ENCODE measurements at places on chromosomes 5 and 9.

DNA sequence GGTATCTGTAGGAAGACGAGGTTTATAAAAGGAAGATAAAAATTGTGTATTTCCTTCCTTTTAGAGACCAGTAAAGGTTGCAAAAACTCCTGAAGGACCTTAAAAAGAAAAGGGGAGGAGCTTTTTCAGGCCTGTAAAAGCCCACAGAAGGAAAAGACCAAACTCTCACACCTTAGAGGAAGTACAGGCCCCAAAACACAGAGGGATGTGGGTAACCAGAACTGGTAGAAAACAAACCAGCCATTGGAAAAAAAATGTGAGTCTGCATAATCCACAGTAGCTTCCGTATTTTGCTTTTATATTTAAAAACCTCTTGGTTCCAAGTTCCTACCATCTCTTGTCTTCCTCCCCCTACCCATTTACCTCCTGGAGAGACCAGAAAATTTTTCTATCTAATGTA is 8.5 kb downstream of the GIN1 start:
- DNase-seq: no peak

GRCh38 chr9:74078647-74079046 is 418.5 kb upstream of the RORB start:
- DNase-seq: no peak

GRCh38 chr5:64513492-64513891 is 7.7 kb downstream of the RGS7BP start:
- DNase-seq: no peak

DNA sequence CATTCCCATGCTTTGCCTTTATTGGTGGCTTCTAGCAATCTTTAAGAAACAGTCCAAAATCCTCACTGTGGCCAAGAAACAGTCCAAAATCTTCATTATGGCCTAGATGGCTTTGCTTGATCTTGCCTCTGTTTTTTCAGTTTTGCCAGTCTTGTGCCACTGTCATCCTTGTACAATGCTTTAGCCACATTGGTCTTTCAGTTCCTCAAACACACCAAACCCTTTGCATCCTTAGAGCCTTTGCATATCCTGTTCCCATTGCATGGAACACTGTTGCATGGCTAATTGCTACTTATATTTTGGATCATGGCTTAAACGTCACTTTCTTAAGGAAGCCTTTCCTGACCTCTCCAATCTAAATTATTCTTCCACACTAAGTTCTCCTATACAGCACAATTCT is 22.1 kb downstream of the MRRF start:
- no peak for DNase-seq

DNA sequence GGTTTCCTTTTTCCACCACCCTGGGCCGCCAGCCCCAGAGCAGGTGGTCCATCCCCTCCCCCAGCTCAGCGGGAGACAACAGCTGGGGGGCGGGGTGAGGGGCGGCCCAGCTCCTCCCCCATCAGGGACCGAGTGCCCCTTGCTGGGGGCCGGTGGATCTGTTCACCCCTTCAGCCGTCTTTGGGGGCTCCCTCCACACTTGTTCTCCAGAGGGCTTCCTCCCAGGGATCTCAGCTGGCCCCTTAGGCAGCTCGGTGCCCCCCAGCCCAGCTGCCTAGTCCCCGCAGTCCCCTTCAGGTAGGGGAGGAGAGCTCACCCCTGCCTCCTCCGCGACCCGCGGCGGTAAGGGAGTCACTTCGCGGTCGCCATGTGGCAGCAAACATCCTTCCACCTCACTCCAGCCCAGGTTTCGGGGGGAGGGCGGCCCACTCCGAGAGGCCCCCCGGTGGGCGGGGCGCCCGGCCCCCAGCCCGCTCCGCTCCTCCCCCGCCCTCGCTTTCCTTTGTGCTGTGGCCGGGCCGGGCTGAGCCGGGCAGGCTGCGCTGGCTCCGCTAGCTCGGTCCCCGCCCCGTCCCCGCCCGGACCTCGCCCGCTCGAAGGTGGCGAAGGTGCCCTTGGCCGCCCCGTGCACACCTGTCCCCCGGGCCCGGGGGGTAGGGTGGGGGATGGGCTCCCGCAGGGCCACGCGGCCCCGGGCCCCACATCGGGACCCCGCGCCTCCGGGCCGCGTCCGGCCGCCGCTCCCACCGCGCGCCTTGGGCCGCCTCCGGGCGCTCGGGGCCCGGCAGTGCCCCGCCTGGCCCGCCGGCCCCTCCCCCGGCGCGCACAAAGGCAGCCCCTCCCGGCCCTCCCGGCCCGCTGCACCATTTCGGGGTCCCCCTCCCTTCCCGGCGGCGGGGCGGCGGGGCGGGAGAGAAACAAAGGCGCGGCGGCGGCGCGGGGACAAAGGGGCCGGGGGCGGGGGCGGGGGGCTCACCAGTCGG is 683 bp downstream of the DBN1 start:
- DNase-seq: peak; percentile 29

DNA sequence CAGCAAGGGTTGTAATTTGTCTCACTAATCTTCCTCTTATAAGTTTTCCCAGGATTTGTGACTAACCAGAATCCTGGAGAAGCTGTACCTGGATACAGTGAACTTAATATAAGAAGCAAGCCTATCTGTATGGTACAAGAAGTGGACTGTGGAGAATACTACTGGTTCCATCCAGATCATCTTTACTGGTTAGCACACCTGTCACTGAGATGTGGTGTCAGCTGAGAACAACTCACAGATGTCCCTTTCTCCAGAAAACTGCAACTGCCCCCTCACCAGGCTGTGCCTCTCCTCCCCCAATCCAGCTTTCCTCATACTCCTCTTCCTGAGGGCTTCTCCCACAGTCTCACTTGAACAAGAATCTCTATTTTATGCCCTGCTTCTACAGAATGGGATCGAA is 4.9 kb downstream of the FBXO10 start:
- DNase-seq: no peak

DNA sequence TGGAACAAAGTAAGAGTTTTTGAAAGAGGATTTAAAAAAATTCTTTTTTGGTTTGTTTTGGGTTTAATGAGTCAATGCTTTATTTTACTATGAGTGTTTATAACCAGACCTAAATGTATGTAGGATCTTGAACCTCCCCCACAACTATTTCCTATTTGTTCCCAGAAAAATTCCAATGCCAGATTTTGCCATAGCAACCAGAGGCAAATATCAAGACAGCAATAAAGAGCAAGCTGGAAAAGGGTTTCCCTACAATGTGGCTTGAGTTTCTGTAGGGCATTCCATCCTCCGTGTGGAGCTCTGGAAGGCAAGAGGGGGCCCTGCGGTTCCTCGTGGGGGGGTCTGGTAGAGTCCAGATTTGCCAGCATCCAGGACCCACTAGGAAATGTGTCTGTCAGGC is 27.8 kb upstream of the GDNF start:
- DNase-seq: no peak

DNA sequence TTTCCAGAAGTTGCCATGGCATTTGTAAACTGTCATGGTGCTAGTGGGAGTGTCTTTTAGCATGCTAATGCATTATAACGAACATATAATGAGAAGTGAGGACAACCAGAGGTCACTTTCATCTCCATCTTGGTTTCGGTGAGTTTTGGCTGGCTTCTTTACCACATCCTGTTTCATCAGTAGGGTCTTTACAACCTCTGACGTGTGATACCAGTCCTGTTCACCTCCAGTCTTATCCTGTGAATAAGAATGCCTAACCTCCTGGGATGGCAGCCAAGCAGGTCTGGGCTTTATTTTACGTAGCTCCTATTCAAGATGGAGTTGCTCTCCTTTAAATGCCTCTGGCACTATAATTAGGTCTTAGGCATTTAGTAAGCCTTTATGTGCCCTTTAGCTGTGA is 20.4 kb upstream of the RFK start:
- no peak for DNase-seq

- DNase-seq: no peak
Observed at GRCh38 chr5:107557051-107557658, 113.6 kb downstream of the EFNA5 start.

GRCh38 chr5:154038707-154039457 is at the start of the genes FAM114A2 and MFAP3:
TSS of gene FAM114A2 (minus strand) at chr5:154038910. CDS start at chr5:154034953, 3,957 bp downstream.
TSS of gene MFAP3 (plus strand) at chr5:154038967. CDS start at chr5:154049723, 10,756 bp downstream.
- peak; percentile 82 for DNase-seq

DNA sequence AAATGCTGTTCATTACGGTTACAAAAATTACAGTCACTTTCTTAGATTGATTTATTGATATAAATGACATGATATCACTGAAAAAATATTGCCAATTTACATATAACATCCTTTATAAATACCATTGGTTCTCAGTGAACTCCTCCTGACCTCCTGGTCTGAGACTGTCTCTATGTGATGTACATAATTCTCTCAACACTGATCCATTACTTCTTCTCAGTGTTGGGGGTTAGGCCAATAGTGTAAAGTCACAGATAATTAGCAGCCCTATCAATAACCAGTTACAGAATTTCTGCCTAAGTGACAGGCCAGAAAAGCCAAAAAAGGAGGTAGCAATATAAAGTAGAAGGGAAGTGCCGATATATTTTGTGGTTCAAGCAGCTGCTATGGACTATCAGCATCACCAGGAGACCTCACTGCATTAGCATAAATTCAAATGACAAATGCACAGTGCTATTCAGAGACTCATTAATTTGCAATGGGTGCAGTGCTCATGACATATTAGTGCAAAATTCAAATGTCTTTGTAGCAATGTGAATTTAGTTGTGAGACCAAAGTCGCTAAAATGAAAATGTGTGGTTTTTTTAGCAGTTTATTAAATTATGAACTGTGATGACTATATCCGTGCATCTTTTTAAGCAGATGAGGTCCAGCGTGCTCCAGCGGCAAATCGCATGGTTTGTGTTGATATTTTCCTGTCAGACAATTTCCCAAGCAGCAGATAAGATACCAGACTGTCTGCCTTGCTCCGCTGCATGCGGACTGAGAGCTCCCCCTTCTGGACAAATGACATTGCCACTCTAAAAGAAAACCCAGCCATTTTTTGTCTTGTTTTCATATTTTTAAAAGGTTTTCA is 144.6 kb downstream of the CETN3 start:
- DNase-seq: no peak

GRCh38 chr5:135481387-135481786 is 29.2 kb upstream of the TIFAB start:
- DNase-seq: no peak

DNA sequence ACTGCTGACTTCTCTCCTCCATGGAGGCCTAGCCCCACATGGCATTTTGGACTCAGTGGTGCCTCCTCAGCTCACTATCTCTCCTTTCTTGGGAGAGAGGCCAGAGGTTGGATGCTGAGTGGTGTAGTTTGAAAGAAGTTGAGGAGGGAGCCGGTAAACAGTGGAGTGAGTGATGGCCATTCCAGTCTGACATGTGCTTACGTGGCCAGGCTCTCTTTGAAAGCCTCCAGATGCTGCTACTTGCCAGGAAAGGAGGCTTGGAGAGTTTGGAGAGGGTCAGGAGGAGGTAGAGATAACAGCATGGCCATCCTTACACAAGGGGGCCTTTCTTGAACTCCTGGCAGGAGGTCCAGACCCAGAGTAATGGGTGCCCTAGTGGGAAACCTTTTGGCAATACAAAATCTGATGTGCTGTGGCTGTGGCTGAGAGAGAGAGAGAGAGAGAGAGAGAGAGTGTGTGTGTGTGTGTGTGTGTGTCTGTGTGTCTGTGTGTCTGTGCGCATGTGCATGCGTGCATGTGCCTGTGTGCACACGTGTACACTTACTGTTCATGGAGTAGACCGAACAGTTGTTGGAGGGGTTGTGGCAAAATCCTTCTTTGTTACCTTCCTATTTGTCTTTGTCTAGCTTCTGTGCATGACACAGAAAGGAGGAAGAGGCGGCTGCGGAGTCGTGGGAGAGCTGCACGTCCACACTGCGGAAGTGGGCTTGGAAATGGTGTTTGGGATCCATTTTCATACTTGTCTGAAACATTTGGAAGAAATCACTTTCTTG is 37.8 kb downstream of the RALGPS1 start:
- no peak for DNase-seq

DNA sequence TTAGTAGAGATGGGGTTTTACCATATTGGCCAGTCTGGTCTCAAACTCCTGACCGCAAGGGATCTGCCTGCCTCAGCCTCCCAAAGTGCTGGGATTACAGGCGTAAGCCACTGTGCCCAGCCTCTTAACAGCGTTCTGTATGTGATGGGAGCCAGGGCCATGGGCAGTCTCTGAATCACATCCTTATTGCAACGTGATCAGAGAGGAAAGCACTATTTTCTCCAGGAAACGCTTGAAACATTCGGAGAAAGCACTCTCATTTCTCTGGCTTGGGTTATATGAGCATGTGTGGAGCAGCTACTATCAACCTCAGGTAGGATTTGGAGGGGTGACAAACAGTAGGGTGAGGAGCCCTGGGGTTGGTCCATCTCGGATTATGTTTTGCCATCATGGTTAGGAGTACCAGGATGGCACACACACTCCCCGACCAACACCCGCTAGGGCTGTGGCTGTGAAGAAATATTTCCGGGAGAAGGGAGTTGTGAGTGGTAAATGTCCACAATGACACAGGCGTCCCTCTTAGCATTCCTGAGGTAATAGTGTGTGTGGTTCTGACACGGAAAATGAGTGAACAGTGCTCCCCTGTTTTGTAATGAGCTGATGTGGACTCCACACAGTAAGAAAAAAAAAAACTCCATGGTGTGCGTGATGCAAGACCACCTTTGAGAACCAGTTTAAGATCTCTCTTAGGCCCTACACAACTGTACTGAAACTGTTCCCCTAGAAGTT is 406.2 kb upstream of the ZNF608 start:
- no peak for DNase-seq

DNA sequence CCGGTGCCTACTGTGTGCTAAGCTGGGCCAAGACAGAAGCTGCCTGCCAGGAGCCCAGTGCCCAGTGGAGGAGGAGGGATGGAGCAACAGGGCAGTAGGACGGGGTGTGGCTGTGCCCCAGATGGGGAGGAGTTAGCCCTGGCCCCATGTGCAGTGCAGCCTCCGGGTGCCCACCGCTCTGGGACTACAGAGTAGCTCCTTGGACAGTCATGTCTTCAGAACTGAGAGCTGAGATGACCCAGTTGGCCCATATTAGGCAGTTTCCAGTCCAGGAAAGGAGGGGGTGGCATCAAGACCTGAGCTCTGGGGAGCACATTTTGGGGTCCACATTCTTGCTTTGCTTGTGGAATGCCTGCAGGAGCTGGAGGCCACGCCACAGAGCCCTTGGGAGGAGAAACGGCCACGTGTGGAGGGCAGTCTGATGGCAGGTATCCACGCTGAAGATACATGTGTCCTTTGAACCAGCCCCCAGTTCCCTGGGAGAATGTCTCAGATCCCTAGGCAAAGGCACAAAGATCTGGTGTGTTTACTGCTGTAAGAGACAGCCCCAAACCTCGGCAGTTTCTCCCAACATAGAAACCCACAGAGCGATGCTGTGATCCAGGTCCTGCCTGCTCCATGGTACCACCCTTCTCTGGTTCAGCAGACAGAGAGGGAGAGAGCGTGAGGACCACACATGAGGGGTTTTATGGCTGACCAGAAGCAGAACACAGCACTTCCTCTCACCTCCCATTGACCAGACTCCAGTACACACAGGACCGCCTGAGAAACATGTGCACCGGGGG is 46.8 kb upstream of the FCN1 start:
- DNase-seq: no peak

GRCh38 chr5:7686794-7687193 is 164.1 kb downstream of the CFAP90 start:
- DNase-seq: no peak

Data from activated T-helper 1 cell treated with anti-CD3 and anti-CD28 coated beads, Interleukin-2, amount 50 U/mL, for 16 hours (primary cell).